ENCODE measurements at places on chromosomes 5 and 9.

GRCh38 chr5:122413722-122414121, 101.7 kb downstream of the SNCAIP start:
- DNase-seq: no peak

GRCh38 chr5:68264024-68264956, 48.7 kb downstream of the PIK3R1 start:
- DNase-seq: no peak

- DNase-seq: no peak
These were observed 180.6 kb downstream of the HSPA4 start for GRCh38 chr5:133232435-133232834.

- DNase-seq: no peak
These were observed 29.2 kb downstream of the KLF4 start for GRCh38 chr9:107460153-107461023.

DNA sequence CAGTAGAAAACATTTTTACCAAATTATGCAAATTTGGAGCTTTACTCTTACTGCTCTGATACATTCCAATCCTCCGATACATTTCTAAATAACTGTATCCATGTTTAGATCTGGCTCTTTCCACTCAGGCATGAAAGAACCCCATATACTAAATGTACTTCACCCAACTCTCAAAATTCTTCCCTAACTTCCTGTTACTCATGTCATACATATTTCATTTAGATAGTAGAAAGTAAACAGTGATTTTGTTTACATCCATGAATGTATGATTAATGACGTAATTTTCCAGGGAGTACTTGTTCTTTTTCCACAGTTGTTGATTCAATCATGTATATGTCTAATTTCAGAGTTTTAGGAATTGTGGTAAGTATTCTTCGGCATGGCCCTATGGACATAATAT, 1426.5 kb upstream of the C9orf72 start:
- DNase-seq: peak; percentile 44

GRCh38 chr5:113267361-113267900, 167.4 kb downstream of the TSSK1B start:
- DNase-seq: no peak

GRCh38 chr9:92432350-92432749, 8.1 kb upstream of the OMD start:
- no peak for DNase-seq

DNA sequence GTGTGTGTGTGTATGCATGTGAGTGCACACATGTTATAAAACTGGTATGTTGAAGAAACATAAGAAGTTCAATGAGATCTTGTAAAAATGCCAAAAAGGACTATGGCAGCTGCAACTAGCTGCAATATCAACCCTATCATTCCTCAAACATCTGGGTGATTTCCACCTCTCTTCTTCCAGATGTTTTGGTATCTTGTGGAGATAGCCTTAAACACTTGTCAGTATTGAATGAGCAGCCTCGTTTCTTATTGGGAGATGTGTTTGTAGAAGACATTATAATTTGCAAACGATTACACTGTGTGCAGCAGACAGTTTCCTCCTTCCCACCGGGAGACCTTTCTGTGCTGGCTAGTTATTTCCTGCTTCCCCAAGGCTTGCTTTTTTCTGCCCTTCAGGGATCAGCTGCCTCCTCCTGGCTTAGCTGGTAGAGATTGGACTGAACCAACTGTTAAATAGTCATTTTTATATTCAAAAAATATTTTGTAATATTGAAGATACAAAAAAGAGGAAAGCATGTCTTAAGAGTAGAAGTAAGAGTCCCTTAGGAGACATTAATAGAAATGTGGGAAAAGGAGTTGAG, 168.4 kb upstream of the MPDZ start:
- DNase-seq: no peak

DNA sequence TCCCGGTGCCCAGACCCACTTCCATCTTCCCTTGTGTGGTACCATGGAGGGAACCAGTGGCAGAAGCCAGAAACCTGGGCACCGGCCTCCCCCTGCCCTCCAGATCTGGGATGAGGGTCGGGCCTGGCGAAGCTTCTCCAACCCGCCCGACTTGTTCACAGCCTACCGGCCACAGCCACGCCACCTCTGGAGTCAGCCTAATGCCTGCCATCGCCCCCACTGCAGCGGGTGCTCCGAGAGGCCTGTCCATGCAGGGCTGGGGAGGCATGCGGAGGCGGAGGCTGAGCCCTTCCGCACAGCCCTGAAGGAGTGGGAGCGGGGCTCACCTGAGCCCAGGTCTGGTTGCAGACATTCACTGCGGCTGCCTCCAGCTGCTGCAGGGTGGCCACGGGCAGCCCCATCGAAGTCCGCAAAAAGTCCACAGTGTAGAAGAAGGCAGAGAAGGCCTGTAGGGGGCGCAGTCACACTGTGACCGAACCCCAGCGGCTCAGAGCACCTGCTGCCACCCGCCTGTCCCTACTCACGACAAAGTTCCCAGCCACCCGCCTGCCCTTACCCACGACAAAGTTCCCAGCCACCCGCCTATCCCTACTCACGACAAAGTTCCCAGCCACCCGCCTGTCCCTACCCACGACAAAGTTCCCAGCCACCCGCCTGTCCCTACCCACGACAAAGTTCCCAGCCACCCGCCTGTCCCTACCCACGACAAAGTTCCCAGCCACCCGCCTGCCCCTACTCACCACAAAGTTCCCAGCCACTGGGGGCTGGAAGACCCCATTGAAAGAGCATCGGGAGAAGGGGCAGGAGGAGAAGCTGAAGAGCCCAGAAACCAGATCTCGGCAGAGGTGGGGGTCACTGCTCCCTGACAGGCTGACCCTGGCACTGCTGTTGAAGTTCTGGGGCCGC, 3.8 kb upstream of the NPDC1 start:
- peak; percentile 73 for DNase-seq

DNA sequence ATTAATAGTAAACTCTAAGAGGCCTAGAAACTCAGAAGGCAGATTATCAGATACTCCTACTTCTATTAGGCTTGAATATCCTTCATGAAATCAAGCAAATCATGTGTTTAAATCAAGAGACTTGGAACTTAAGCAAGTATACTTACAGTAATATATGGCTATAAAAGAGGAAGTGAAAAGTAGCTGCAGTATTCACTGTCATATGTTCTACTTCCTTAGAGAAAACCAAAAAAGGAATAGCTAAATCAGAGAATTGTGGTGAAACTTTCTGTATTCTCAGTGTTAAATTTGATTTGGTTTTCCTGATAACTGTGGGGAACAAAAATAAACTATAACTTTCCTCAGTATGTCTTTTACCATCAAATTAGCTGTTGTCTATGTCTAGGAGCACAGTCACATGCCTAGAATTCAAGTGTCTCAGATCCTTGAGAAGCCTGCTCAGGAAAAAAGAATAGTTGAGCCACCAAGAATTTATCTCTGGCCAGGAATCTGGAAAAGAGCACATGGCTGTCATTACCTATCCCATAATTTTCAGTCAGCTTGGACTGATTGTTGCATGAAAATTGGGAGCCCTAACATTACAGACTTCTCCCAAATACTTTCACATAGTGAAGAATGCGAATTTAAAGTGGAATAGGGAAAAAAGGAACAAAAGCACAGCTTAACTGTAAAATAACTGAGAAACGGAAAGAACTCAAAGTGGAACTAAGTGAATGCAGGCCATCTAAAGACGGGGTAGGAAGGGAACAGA, 1.7 kb downstream of the FKBP15 start:
- no peak for DNase-seq

GRCh38 chr5:111434800-111435199, 77.5 kb downstream of the STARD4 start:
- no peak for DNase-seq

DNA sequence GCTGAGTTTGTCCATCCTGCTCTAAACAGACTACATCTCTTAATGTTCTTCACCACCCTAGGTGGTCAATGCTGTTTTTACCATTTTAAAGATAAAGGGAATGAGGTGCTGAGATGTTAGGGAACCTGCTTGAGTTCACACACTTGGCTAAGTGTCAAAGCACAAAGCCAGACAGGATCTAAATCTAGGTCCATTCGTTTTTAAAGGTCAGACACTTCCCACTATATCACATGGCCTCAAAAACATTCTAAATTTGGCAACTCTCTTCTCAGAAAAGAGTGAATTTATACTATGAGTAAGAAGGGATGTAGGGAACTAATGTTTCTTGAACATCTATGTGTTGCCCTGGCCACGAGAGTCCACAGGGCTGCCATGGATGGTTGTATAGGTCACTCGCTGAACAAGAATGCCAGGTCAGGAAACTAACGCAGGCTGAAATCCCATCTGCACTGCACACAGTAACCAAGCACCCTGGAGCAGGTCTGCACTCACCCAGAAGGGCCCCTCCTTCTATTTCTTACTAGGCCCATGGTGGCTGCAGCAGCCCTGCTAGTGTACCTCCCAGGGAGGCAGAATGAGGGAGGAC, 213.0 kb downstream of the SPOCK1 start:
- no peak for DNase-seq

DNA sequence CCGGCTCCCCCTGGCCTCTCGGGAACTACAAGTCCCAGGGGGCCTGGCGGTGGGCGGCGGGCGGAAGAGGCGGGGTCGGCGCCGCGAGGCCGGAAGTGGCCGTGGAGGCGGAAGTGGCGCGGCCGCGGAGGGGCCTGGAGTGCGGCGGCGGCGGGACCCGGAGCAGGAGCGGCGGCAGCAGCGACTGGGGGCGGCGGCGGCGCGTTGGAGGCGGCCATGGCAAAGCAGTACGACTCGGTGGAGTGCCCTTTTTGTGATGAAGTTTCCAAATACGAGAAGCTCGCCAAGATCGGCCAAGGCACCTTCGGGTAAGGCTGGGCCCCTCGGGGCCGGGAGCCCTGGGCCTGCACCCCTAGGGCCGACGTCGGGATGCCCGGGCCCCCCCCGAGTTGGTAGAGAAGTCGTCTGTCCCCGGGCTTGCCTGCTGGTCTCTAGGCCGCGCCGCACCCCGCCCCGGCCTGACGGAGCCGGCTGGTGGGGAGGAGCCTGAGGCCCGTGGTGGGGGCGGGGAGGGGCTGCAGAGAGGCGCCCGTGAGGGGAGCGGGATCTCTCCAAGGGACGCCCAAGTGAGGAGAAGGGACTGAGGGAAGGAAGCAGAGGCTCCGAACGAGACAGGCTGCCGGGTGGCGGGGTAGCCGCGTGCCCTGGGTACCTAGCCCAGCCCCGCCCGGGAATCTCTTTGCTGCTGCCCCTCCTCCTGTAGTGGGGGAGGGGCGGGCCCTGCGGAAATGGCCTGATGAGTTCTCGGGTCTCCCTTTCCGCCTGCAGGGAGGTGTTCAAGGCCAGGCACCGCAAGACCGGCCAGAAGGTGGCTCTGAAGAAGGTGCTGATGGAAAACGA, at the start of gene CDK9:
TSS of gene CDK9 (plus strand) at position 102 of the 840 bp plus-strand sequence. CDS start at position 217, 115 bp downstream.
- peak; percentile 90 for DNase-seq

GRCh38 chr9:33374190-33374589, 28.2 kb downstream of the AQP7 start:
- DNase-seq: no peak

GRCh38 chr9:16100537-16101091, 547.8 kb downstream of the CCDC171 start:
- no peak for DNase-seq

Measured in A549 (cell line).